ENCODE measurements at places on chromosomes 16 and 17. TPM values are rescaled to one million over a fixed set of nuclear protein-coding genes. Genes with fewer than 3 reads are reported as not detected.

TVP23A gene
- not detected for total RNA-seq

RASL10B gene
- total RNA-seq: 0.69 TPM

KRT40 gene
- total RNA-seq: not detected

TERF2IP gene
- total RNA-seq: 74.8 TPM

KRTAP4-6 gene
- not detected for total RNA-seq

KRT23 gene
- not detected for total RNA-seq

SECTM1 gene
- total RNA-seq: 1.6 TPM

CPNE2 gene
- 40.5 TPM for total RNA-seq

CRK gene
- total RNA-seq: 89.2 TPM

DNA sequence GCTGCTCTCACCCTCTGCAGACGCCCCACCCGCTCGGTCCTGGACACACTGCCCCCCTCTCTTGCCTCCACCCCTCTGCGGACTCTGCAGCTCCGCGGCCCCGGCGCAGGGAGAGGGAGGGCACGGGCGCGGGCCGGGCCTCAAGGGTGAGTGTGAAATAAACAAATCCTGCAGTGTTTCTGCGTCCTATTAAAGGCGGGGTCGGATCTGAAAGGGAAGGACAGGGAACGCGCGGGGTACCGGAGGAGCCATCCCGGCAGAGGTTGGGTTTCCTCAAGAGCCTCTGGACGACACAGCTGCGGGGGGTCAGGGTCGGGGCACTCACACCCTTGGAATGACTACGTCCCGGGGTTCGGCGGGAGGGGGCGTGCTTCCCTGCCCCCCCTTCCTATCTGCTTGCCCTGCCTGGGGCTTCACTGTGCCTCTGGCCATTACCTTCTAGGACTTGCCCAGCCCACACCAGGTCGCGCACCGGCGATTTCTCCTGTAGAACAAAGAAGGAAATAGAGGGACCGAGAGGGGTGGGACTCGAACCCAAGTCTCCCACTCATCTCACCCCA is 466 bp upstream of the HSF4 start:
- DNase-seq: no peak

DNA sequence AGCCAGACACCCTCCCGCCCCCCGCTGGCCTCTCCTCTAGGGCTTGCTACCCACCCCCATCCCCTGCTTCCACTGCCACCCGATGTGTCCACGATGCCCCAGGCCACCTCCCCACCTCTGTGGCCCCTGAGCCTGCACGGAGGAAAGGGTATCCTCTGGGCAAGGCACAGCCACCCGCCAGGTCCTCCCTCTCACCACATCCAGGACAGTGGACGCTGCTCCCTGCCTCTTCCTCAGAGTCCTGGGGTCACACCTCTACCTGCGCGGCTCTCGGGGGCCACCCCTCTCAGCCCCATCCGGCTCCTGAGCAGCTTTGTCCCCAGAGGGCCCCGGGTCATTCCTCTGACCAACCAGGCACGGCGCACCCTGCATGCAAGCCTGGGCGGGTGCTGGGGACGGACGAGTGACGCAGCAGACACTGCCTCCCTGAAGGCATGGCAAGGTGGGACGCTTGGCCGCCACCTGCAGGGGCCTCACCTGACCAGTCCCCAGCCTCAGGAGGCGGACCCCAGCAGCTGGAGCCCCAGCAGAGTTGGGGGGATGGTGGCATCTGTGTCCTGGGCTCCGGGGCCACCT is 24.8 kb downstream of the FLYWCH1 start:
- DNase-seq: no peak

DNA sequence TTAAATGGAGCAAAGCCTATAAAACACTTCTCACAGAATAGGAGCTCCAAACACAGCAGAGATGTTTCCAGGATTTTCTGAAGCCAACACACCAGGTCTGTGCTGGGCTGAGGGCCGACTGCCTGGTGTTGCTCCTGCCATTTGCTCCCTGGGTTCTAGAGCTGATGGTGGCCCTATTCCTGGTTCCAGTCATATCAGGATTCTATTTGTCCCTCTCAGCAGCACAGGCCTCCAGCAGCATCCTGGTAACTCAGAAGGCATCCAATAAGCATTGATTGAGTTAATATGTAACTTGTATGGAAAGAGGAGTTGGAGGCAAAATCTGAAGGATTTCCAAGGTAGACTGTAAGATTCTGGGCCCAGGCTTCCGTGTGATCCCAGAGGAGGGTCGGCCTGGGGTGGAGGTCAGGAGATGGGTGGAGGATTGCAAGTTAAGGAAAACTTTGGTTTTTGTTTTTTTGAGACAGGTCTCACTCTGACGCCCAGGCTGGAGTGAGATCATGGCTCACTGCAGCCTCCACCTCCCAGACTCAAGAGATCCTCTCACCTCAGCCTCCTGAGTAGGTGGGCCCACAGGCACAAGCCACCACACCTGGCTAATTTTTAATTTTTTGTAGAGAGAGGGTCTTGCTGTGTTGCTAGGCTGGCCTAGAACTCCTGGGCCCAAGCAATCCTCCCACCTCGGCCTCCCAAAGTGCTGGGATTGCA is 5.7 kb downstream of the NUPR1 start:
- DNase-seq: no peak

DNA sequence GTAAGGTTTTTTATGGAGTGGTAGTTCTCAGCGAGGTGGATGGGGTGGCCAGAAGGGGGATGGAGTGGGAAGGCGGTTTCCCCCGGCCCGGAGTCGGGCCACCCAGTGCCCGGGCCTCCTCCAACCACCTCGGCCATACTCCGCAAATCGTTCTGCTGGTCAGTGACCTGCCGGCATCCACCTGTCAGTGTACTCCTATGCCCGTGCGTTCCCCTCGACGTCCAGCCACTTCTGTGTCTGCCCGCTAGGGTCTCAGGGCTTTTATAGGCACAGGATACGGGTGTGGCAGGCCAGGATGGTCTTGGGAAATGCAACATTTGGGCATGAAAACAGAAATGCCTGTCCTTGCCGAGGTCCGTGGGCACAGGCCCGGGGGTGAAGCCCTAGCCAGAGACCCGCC is 19.3 kb upstream of the ASGR2 start:
- no peak for DNase-seq

- no peak for DNase-seq
Observed at GRCh38 chr17:77899498-77899897, 59.0 kb upstream of the TNRC6C start.

DNA sequence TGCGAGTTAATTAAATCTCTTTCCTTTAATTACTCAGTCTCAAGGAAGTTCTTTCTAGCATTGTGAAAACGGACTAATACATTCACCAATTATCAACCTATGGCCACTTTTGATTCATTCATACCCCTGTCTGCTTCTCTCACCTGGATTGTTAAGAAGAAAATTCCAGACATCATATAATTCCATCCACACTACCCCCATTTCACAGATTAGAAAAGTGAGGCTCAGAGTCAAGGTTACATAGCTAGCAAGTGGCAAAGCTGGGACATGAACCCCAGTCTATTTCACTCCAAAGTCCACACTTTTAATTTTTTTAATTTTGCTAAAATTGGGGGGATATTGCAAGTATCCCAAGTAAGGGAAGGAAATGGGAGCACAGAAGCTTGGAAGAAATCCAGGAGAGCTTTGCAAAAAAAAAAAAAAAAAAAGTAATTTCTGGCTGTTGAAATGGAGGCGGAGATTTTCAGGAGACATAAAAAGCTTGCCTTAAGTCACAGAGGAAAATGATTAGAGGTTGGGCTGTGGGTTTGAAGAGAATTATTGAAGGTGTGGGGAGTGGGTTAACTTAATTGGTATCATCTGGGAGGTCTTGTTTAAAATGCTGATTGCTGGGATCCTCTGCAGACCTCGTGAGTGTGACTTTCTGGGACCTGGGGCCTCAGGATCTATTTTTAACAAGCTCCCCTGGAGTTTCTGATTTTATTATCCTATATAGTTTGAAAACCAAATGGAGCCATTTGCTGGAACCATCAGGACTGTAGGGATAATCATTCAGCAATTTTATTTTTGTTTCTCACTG is 42.3 kb upstream of the ZKSCAN2 start:
- no peak for DNase-seq

- no peak for DNase-seq
Observed at GRCh38 chr17:55521186-55521585, 9.9 kb upstream of the SMIM36 start.

- no peak for DNase-seq
Observed at GRCh38 chr16:86565644-86566511, 751 bp upstream of the FOXC2 start.

All from A172 (cell line).